ENCODE measurements at places on chromosomes 12 and 14.

DNA sequence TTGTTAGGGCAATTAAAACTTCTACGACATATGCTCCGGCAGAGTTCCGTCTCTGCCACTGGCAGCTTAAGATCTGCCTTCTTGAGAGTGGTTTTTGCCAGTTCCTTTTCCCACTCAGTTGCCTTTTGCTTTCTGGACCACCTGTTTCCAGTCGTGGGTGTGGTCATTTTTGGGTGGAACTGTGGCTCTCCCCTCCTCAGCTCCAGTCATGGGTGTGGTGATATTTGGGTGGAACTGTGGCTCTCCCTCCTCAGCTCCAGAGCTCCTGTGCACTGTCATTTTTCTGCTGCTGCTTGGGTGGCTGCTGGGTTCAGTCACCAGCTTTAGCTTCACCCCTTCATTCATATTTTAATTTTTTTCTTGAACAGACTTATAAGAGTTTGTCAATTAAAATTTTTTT is 25.3 kb downstream of the WDR20 start:
- no peak for DNase-seq

GRCh38 chr12:52836491-52837412 is 2.6 kb upstream of the KRT79 start:
- DNase-seq: no peak

GRCh38 chr14:41062826-41063225 is 543.9 kb upstream of the LRFN5 start:
- DNase-seq: no peak

DNA sequence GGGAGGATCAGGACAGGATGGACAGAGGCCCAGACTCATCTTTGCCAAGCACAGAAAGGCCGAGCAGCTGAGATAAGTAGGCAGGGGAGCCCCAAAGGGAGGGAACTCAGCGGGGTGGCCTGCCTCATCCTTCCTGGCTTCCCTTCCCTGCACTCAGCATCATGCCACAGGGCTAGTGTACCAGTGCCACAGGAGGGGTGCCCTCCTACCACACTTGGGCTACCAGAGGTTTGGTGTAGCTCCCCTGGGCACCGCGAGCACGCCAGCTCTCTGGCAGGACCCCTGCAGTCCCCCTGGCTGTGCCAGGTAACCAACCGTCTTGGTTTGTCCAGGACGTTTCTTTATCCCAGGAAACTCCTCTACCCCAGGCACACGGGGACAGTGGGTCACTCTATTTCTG is 123.5 kb downstream of the ESRRB start:
- DNase-seq: no peak

DNA sequence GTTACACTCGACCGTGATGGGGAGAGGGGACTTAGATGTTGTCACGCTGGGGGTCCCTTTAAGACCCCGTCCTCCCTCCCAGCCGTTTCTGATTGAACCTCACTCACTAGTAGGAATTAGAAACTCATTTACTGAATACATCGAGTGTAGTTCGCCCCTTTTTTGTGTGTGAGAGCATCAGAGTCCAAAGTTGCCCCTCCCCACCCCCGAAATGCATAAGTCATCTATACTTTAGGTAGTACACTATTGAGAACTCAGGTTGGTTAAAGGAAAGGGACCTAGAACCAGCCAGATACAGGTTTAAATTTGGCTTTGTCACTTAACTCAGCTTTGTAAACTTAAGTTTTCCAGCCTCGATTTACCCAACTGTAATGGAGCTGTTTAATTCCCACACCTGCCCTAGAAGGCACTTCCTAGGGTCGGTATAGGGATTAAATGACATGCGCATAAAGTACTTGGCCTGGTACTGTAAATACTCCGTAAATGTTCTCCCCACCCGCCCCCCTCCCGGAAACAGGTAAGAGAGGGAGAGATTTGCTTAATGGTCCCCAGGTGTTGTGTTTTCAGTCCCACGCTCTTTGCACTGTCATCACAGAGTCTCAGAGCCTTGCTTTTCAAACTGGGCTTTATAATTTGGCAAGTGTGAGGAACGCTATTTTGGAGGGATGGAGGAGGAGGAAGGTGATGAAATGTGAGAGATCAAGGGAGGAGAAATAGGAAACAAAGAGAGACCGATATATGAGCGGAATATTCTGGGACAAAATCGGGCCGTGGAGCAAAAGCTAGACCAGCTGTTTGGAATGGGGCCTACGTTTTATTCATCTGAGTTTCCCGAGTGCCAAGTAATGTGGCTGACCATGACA is 897 bp downstream of the SUDS3 start:
- peak; percentile 49 for DNase-seq

GRCh38 chr12:51686727-51687126 is 95.7 kb downstream of the SCN8A start:
- DNase-seq: no peak

DNA sequence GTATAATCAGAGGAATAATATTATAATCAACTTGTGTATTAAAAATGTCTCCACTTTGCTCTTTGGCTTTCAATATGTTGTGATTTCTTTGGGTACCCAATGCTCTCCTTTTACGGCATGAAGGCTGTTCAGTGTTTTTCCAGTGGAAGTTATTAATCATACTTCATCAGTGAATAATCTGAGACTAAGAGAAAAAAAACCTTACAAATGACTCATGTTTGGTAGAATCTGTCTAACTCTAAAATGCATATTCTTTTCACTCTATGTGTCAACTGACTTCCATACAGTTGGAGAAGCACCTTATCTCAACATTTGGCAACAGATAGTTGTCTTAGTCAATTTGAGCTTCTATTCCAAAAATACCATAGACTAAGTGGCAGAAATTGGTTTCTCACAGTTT is 82.2 kb downstream of the PTPRO start:
- no peak for DNase-seq

GRCh38 chr12:54390668-54391551 is 6.4 kb upstream of the ZNF385A start:
- DNase-seq: peak; percentile 99

DNA sequence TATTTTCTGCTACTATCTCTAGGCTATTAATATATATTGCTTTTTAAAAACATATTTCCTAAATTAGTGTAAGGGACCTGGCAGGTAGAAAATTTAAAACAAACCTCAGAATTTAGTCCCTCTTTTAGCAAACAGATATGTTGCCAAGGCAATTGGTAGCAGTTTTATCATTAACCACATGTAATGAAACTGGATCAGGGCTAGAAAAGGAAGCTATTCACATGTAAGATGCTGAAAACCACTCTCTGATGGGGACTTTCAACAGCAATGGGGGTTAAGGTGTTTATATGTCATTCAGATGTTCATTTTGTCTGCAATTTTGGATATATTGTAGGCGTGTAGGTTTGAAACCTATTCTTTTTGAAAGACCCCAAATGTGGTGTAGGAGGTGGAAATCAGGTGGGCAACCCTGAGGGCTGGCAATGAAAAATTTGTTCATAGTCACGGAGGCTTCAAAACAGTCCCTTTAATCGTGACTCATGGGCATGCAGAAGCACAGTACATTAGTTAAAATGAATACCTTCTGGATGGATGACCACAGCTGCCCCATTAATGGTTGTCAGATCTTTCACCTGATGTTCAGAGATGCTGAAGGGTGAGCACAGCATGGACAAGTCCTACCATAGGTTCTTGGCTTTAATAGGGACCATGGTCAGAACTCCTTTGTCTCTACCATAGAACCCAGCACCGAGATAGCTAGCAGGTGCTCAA is 5.9 kb upstream of the PKP2 start:
- DNase-seq: no peak

GRCh38 chr12:38825006-38825405 is 80.4 kb downstream of the CPNE8 start:
- no peak for DNase-seq

DNA sequence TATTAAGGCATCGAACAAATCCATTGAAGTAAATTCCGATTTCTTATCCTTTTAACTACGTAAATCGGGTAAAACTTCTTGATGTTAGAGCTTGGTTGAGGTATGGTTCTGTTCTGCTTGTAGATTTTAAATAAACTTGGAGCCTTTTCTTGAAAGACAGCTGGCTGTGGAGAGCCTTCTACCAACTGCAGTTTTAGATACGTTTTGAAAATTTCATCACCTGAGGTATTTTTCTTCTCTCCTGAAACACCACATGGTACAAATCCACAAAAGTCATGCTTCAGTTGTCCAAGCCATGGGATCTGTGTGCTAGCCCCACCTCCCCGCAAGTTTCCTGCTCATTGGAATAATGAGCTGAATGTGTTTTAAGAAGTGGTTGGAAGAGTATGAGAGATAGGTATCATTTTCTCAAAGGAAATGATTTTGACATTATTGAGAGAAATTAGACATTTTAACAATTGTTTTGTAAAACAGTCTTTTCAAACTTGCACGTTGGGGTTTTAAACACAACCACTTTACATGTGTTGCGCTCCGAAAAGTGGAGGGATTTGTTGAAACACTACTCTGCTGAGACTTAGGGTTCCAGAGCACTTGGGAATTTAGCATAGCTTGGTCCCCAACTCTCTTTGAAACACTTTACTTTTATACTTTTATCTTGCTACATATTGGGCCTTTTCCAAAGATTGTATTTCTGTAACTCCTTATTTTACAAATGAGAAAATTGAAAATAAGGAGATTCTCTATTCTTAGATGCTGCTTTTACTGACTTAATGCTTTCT is 1.4 kb downstream of the PPM1A start:
- peak; percentile 14 for DNase-seq

DNA sequence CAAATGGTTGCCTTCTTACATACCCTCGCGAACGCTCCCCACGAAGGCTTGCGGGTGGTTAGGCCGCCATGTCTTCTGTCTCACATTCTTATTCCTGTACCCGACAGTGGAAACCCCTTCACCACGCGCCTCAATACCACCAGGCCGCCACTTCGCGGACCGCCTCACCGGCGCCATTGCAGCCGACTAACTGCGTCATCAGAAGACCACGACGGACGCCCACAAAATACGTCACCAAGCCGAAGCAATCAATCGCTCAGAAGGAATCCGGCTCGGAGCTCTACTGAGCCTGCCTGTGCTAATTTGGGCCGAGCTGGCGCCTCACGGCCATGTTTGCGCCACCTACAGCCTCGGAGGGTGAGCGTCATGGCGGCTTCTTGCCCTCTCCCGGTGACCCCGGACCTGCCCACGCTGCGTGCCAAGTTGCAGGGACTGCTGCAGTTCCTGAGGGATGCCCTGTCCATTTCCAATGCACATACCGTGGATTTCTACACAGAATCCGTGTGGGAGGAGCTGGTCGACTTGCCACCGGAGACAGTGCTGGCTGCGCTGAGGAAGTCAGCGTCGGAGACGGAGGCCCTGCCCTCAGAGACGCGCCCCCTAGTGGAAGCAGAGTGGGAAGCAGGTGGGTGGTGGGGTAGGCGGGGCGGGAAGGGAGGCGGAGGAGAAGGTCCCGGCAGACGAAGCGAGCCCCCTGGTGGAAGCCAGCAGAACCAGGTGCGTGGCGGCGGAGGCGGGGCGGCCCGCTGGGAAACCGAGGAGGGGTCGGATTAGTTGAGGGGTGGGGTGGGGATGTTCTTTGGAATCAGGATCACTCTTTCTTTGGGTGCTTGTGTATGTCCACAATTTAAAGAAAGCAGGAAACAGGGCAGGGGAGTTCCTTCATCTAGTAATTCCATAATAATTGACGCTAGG is at the start of the genes CCDC59 and METTL25:
Gene CCDC59, minus strand, starts transcription at position 188 of the 915 bp plus-strand sequence. Its CDS starts 11 bp downstream, at position 177.
Gene METTL25, plus strand, starts transcription at position 330 of the 915 bp plus-strand sequence. Its CDS starts 37 bp downstream, at position 367.
- DNase-seq: peak; percentile 91

DNA sequence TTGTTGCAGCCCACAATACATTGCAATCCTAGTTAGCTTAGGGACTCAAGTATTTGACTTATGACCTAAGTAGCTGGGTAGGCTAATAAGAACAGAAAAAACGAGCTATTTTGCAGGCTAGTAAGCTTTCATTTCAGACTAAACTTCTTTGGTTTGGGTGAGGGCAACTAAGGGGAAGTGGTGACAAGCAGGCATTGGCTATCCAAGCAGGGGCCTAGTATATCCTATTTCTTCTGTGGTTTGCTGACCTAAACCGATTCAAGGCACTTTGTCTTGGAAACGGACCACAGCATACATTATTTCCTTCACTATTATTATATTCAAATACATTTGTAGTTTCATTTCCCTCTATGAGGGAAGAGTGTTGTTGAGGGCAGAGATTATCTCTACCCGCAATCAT is 21.6 kb upstream of the SLC5A8 start:
- DNase-seq: no peak

- DNase-seq: no peak
These were observed 160.9 kb downstream of the ALG10B start for GRCh38 chr12:38477340-38478090.

DNA sequence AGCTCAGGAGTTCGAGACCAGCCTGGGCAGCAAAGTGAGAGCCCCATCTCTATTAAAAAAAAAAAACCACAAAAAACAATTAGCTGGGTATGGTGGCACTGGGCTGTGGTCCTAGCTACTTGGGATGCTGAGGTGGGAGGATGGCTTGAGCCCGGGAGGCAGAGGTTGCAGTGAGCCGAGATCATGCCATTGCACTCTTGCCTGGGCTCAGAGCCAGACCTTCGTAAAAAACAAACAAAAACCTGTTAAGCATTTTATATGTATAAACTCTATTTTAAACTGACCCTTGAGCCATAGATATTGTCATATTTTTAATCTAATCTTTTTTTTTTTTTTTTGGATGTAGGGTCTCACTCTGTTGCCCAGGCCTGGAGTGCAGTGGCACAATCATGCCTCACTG is 35.7 kb downstream of the DNM1L start:
- no peak for DNase-seq

- DNase-seq: no peak
These were observed 38.2 kb downstream of the BAZ2A start for GRCh38 chr12:56591961-56592360.

DNA sequence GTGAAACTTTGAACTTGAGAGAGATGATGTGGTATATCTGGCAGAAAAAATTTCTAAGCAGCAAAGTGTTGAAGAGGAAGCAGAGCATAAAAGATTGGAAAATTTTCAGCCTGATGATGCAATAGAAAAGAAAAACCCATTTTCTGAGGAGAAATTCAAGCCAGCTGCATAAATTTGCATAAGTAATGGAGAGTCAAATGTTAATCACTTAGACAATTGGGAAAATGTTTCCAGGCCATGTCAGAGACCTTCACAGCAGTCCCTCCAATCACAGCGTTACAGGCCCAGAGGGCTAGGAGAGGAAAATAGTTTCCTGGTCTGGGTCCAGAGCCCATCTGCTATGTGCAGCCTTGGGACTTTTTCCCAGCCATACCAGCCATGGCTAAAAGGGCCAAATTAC is 469.0 kb upstream of the FOXG1 start:
- DNase-seq: no peak

DNA sequence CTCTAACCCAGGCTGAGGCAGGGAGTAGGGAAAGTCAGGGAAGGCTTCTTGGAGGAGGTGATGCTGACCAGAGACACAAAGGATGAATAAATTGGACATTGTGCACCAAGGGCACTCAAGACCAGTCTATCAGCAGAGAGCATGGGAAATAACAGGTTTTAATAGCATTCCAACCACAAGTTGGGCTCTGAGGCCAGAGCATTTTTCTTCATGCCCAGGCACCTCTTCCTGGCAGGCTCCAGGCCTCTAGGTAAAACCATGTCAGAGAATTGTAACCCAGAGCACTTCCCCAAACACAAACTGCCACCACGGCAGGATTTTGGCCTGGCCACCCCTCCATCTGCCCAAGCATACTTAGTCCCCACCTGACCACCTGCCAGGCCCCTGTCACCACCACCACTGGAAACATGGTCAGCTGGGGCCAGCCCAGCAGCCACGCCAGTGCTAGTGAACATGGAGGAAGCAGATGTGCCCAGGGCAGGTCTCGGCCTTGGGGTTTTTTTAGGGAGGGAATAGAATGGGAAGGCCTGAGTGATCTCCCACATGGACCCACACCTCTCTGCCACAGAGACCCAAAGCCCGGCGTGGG is 22.7 kb downstream of the LTBP2 start:
- DNase-seq: no peak

GRCh38 chr12:29625359-29625953 is 128.0 kb upstream of the OVCH1 start:
- no peak for DNase-seq

All from H7 (cell line).